ENCODE measurements at places on chromosomes 12 and 14. TPM values are rescaled to one million over a fixed set of nuclear protein-coding genes. Genes with fewer than 3 reads are reported as not detected.

DNA sequence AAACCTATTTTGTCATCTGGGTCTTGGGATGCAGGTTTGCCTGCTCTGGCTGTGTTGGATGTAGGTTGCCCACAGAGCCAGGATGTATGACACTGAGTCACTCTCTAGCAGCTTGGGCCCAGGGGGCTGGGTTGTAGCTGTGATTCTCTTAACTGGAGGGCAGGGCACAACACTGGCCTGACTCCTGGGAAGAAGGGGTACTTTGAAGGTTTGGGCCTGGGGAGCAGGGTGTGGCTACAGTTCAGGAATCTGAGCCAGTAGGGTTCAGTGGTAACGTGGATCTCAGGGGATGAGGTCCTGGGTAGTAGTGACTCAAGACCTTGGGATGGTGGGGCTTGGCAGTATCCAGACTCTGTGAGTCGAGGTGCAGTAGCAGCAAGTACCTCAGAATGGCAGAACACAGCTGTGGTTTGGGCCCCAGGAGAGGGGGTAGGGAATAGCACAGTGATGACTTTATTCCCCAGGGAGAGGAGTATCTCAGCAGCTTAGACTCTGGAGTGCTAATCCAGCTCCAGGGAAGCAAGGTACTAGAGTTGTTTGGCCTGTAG is 25.7 kb downstream of the TBC1D15 start:
- no peaks in the 10 kb centered on the region for H3K27me3 ChIP-seq
- no peak overlapping the region for H3K4me3 ChIP-seq
- no peak overlapping the region for H3K27ac ChIP-seq
- no peak for DNase-seq
- H3K36me3 ChIP-seq = no peaks in the 10 kb centered on the region
- no peaks in the 10 kb centered on the region for H3K4me1 ChIP-seq

DNA sequence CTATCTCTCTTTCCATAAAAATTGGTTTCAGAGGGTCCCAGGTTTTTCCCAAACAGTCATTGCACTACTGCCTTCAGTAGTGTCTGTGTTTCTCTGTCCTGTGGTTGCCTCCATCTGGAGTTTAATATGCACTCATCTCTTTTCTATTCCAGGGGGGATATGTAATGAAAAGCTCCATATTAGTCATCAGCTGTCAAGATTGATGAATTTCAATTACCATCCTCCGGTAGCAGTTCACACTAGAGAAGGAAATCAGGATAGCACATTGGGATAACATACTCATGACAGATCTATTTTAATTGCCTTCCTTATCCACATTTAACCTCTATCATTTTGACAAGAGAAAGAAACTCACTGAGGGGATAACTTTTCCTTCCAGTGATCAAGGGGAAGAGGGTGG is 589.0 kb upstream of the SEL1L start:
- no peaks in the 10 kb centered on the region for H3K36me3 ChIP-seq
- DNase-seq = no peak
- H3K4me3 ChIP-seq = no peak overlapping the region
- H3K4me1 ChIP-seq = no peaks in the 10 kb centered on the region

GRCh38 chr14:105041841-105042765 is 21.2 kb upstream of the CDCA4 start:
- no peak overlapping the region for H3K27ac ChIP-seq
- no peaks in the 10 kb centered on the region for H3K36me3 ChIP-seq
- no peak for DNase-seq
- H3K27me3 ChIP-seq = peaks cover 8% of the 10 kb centered on the region
- peaks cover 2% of the 10 kb centered on the region for H3K4me1 ChIP-seq

DNA sequence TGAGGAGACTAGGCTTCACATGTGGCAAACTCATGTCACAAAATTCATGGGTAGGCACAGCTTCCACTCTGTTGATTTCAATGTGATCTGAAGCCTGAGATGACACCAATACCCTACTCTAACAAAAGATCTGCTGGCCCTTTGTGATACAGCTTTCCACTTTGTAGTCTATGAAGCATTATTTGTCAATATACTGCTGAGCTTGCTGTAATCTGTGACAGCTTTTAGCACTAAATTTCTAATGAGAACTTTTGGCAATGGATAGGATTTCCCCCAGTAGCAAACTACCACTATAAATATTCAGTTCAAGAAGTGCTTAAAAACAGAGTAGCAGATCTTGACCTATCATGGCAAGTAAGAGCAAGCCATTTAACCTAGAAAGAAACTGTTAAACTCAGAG is 5.6 kb upstream of the HEATR5A start:
- no peaks in the 10 kb centered on the region for H3K36me3 ChIP-seq
- no peak overlapping the region for H3K4me3 ChIP-seq
- no peaks in the 10 kb centered on the region for H3K27me3 ChIP-seq
- DNase-seq = no peak
- no peaks in the 10 kb centered on the region for H3K4me1 ChIP-seq

- no peak overlapping the region for H3K4me3 ChIP-seq
- no peak for DNase-seq
Observed at GRCh38 chr12:40145896-40146295, 40.0 kb upstream of the SLC2A13 start.

- H3K36me3 ChIP-seq = no peaks in the 10 kb centered on the region
- H3K27me3 ChIP-seq = no peaks in the 10 kb centered on the region
- peak overlapping the region; percentile 71 for H3K27ac ChIP-seq
- H3K4me1 ChIP-seq = peaks cover 36% of the 10 kb centered on the region
Observed at GRCh38 chr12:71949646-71950045, 11.0 kb downstream of the TPH2 start.

Gene SMAGP
- total RNA-seq = 9.2 TPM

Gene ZFHX2
- 27.0 TPM for total RNA-seq

Gene C12orf54
- total RNA-seq = not detected
